ENCODE measurements at places on chromosomes 6 and 20. TPM values are rescaled to one million over a fixed set of nuclear protein-coding genes. Genes with fewer than 3 reads are reported as not detected.

Gene CDK5RAP1
- total RNA-seq = 28.7 TPM

Gene GPR63
- 0.33 TPM for total RNA-seq

Gene NMBR
- total RNA-seq = not detected

Gene SLC22A2
- total RNA-seq = not detected

Gene TAAR9
- not detected for total RNA-seq

Gene ZNF165
- 0.36 TPM for total RNA-seq
